ENCODE measurements at places on chromosomes 1 and 21.
A peak's percentile ranks its signal among the peaks of the same experiment; 100 is the strongest.

DNA sequence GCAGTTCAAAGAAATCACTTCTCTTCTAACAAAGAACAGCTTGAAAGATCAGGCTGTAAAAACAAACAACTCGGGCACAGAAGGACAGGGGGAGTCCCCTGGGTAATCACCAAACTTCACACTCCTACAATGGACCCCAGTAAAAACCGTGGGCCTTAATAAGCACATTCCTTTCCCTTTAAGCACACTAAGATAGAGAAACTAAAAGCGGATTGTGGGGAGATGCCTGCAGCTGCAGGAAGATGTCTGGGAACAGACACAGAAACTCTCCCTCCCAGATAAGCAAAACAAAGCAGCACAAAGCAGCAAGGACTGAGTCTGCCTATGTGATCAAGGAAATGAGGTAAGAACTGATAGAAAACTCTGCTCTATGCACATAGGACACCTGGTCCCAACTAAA, 37.6 kb upstream of the CTBS start:
- DNase-seq: peak; percentile 19

GRCh38 chr1:220241072-220241663, 31.1 kb downstream of the RAB3GAP2 start:
- no peak for DNase-seq

DNA sequence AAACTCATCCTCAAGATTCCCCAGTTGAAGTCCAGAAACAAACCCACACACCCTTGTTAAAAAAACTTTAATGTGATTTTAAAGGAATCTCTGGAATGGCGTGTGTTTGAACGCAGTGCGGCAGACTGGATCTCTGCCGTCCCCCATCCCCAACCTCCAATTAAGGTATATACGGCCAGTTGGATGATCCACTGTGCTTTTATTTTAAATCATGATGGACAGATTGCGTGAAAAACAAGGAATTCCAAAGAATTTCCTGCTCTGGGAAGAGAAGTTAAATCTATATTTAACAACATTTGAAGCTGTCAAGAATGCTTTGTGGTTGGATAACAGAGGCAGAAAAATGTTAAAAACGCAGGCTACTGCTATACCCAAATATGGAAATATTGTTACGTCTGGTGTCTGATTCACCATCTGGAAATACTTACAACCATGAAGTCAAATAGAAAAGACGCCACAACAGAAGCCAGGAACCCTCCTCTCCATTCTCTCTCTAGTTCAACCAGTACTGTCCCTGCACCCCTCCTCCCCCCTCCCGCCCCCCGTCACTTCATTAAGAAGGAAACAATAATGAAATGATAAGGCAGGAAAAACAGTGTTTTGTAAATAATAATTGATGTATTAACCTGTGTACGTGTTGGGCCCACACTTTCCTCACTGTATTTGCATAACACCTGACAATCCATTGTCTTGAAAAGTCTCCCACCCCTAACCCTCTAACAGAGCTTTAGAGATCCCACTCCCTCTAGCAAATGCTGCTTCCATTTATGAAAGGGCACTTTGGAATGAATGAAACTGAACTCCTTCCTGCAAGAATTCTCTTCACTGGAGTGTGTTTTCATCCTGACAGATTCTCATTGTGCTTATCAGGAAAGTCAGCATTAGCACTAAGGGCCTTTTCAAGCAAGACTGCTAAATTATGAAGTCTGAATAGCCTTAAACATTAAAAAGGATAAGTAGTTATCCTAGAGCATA, 2.0 kb upstream of the CCN1 start:
- DNase-seq: peak; percentile 54

DNA sequence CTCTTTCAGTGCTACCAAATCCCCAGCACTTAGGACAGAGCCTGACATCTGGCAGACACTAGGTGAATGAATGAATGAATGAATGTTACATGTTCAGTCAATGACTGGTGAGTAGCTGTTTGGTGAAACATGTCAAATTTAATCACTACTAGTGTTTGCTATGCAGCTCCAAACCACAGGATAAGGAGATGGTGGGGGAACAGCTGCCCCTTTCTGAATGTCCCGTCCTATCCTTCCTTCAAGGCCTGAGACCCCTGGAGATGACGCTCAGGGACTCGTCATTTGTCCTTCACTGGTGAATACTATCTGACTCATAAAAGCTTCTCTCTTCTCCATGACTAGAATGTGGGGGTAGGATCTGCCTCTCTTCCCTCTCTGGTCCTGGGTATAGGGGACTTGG, 175.4 kb downstream of the HIVEP3 start:
- DNase-seq: no peak

- no peak for DNase-seq
Observed at GRCh38 chr1:93999840-94000415, 90.7 kb upstream of the GCLM start.

- no peak for DNase-seq
Observed at GRCh38 chr21:33870768-33871167, 44.8 kb downstream of the ATP5PO start.
